ENCODE measurements at places on chromosomes 3 and 15.

DNA sequence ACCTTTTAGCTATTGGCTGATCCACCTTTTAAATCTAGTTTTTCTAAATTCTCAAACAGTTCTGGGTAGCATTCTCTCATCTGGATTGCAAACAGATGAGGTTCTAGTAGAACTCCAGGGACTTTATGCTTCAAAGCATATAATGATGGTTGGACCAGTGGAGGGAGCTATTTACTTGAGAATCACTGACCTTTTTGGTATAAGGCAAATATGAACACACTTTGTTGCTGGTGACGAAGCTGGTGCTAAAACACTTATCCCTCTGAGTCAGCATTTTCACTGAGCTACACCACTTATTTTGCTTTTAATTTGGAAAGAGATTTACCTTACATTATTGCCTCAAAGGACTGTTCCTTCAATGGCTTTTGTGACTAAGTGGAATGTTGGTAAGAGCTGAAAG, 58.6 kb upstream of the SLITRK3 start:
- DNase-seq, result no peak

GRCh38 chr15:72195101-72195511, 2.5 kb downstream of the GRAMD2A start:
- DNase-seq, result peak; percentile 12

- DNase-seq, result no peak
Measured at GRCh38 chr3:176914764-176915163, 282.5 kb downstream of the TBL1XR1 start.

GRCh38 chr15:48718646-48719045, 73.1 kb upstream of the FBN1 start:
- no peak for DNase-seq

DNA sequence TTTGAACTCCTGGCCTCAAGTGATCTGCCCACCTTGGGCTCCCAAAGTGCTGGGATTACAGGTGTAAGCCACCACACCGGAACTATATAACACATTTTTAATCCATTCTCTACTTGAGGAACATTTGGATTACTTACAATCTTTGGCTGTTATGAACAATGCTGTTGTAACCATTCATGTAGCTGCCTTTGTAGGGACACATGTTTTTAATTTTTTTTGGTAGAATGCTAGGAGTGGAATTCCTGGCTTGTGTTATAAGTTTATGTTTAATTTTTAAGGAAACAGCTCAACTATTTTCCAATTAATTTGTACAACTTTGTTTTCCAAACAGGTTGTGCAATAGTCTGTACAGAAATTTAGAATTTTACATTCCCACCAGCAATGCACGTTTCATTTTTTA, 51.7 kb downstream of the GPR149 start:
- no peak for DNase-seq

GRCh38 chr3:194447657-194448056, 39.1 kb downstream of the ATP13A3 start:
- no peak for DNase-seq

DNA sequence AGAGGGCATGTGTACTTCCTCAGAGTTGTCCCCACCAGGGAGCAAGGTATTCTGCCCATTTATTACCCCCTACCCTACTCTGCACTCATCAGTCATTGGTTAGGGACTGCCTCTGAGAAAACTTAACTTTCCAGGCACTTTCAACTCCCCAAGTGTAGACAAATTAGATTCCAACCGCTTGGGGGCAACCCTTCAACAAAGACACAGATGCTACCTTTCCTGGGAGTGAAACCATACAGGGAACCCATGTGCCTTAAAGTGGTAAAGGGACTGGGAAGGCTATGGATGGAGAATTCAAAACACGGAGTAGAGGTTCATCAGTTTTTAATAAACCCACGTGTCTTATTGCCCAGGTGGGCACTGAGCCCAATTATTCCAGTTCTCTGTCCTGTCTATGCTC, 19.4 kb upstream of the UBE2E2 start:
- DNase-seq, result no peak

DNA sequence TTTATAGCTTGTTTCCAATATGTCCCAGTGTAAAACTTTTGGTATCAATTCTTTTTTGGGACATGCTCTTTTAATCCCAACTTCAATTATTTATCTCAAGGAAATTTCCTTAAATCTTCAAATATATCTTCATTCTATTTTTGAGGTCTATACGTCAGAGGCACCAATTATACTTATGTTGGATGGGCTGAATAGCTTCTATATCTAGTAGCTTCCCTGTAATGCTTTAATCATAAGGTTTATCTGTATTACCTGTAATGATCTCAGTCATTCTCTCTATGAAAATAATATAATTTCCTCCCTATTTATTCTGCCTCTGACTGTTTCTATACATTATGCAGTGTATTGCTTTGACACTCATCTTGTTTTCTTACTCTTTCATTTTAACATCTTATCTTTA, 29.9 kb upstream of the MCCC1 start:
- DNase-seq, result no peak

- DNase-seq, result no peak
Measured at GRCh38 chr15:98581715-98582114, 66.6 kb upstream of the IGF1R start.

GRCh38 chr15:78064544-78064943, 13.0 kb downstream of the TBC1D2B start:
- DNase-seq, result no peak

- no peak for DNase-seq
Measured at GRCh38 chr3:76505202-76505845, 534.6 kb upstream of the ROBO2 start.

DNA sequence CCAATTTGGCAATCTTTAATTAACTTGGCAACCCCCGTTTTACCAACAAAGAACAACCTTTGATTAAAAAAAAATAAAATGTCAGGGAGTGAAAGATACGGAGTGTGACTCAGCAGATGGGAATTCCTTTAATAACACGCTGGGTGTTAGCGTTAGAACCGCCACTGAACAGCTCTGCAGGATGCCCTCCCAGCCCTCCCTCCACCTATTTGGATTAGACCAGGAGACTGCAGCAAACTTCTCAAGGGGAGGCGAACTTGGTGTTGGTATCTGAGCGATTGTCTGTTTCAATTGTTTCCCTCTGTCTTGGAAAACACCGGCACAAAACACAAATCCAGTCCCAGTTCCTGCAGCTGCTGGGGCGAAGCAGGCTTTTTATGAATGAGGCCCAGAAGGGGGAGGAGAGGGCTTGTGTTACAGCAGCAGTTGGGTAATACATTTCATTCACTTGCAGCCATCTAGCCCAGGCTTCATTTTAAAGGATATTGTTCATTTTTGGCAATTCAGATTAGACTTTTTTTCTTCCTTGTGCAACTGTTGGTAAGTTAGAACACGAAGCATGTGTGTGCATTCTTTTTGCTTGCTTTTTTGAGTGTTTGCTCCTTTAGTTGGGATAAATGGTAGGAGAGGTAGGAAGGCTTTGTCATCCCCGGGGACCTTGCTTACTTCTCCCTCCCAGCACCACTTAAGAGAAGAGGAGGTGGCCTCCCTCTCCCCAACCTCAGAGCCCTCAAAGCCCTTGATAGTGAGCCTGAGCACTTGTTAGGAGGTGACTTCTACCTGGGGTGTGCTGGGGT, 152.3 kb downstream of the IGF1R start:
- DNase-seq, result no peak

GRCh38 chr3:139524841-139525636, 14.5 kb downstream of the RBP1 start:
- DNase-seq, result no peak

DNA sequence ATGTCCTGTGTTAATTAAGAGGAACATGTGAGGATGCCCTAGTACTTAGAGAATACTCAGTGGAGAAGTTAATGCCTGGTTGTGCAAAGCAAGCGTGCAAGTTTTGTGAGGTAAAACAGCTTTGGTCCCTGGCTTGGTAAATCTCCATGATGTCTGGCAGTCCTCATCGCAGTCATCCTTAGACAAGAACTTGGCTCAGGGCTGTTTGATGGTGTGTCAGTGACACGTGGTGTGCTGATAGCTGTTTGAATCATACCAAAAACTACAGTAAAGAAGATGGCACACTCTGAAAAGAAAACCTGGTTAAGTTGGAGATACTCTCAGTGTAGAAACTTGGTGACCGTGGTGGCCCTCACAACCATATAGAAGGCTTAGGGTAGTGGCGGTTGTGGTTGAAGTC, 361.7 kb downstream of the FEZF2 start:
- no peak for DNase-seq

- no peak for DNase-seq
Measured at GRCh38 chr3:177331203-177331835, 134.0 kb upstream of the TBL1XR1 start.
